ENCODE measurements at places on chromosomes 6 and 20. TPM values are rescaled to one million over a fixed set of nuclear protein-coding genes. Genes with fewer than 3 reads are reported as not detected.

The LAMA2 gene
- 0.30 TPM for total RNA-seq

The NOTCH4 gene
- 1.1 TPM for total RNA-seq

The IP6K3 gene
- 1.3 TPM for total RNA-seq

The SAMHD1 gene
- 9.2 TPM for total RNA-seq

The SLC26A8 gene
- total RNA-seq: 0.08 TPM

The KHDC1 gene
- 4.0 TPM for total RNA-seq

The MYO6 gene
- 6.4 TPM for total RNA-seq

The RIPOR3 gene
- total RNA-seq: not detected

The TGM2 gene
- 343 TPM for total RNA-seq

The NMBR gene
- total RNA-seq: not detected

The LRRC1 gene
- 6.6 TPM for total RNA-seq

The MYBL2 gene
- 80.7 TPM for total RNA-seq

The MYB gene
- total RNA-seq: 0.58 TPM

The SPATS1 gene
- not detected for total RNA-seq

The SMAP1 gene
- 19.9 TPM for total RNA-seq

The ZNF165 gene
- 1.2 TPM for total RNA-seq

The ZNF311 gene
- 0.18 TPM for total RNA-seq

The SMOC2 gene
- total RNA-seq: not detected

The MCM8 gene
- total RNA-seq: 24.3 TPM

The GABRR1 gene
- not detected for total RNA-seq

The PLN gene
- total RNA-seq: not detected

The CRISP3 gene
- total RNA-seq: not detected

The E2F1 gene
- total RNA-seq: 30.6 TPM

The NFYA gene
- 13.0 TPM for total RNA-seq

The PRRT1 gene
- 0.63 TPM for total RNA-seq

The C4B gene
- total RNA-seq: 1.5 TPM

The TRIM15 gene
- total RNA-seq: not detected

The CAGE1 gene
- not detected for total RNA-seq

The RAET1L gene
- 0.35 TPM for total RNA-seq

The ARMH2 gene
- total RNA-seq: not detected

The SPTLC3 gene
- 0.13 TPM for total RNA-seq

The TAGAP gene
- not detected for total RNA-seq

The RNF182 gene
- total RNA-seq: 3.3 TPM

The C20orf204 gene
- total RNA-seq: 0.15 TPM

The EYA4 gene
- 8.3 TPM for total RNA-seq

The BPI gene
- not detected for total RNA-seq

The PTK6 gene
- 3.1 TPM for total RNA-seq

All from A549 treated with Mapracorat at 1 μM for 4 hours (cell line).